ENCODE measurements at places on chromosomes 7 and 10.

DNA sequence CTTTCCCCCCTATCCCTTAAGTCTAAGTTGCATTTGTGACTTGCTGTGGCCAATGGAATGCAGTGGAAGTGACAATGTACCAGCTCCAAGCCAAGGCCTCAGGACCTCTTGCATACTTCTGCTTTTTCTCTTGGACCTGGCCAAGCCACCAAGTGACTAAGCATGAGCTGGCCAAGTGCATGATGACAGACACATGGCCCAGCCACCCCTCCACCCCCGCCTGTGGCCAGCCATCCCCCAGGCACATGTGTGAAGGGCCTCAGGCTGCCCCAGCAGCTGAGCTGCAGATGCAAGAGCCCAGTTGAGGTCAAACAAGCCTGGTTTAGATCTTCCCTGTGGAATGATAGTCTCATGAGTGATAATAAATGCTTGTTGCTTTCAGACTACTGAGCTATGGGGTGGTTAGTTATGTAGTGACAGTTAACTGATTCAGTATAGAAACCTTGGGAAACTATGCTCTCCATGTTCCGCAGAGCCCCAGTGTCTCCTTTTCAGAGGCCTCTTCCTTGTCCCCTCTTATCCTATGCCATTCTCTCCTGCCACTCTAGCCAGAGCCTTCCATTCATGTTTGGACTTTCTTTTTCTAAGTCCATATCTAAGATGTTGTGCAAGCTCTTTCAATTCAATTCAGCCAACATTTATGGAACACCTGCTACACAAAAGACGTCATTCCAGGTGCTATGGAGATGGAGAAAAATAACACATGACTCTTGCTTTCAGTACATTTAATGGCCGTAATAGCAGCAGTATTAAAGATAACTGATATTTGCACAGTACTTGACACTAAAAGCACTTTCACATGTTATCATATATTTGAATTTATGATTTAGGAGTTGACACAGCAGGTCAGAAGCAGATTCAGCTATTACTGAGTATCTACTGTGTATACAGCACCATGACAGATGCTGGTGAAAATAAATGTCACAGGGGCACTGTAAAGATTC is 55.5 kb upstream of the LOXL4 start:
- no peak for DNase-seq

GRCh38 chr7:68857571-68857970 is 740.7 kb upstream of the AUTS2 start:
- DNase-seq = no peak

DNA sequence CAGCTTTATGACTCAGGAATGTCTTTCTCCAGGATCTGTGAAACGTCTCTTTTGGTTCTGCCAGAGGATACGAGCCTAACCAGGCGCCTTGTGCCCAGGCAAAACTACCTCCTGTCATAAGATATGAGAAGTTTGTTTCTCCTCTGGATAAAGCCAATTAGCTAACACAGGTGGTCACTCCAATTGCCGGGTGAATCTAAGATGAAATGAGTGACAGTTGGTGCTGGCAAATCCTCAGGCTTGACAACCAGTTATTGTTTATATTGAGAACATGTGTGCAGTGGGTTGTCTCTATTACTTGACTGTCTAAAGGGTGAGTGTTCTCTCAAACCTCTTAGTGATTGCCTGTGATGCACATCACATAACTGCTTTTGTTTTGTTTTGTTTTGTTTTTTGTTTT is 449.1 kb downstream of the XPNPEP1 start:
- DNase-seq = no peak

- no peak for DNase-seq
Measured at GRCh38 chr10:74976565-74976964, 134.9 kb upstream of the SAMD8 start.

- peak; percentile 3 for DNase-seq
Measured at GRCh38 chr10:112446055-112446854, 459 bp downstream of the ZDHHC6 start.

- DNase-seq = no peak
Measured at GRCh38 chr7:5554287-5554610, 130.6 kb upstream of the TNRC18 start.

- DNase-seq = peak; percentile 13
Measured at GRCh38 chr7:149027055-149027454, 1.2 kb downstream of the PDIA4 start.

GRCh38 chr10:124971276-124971675 is 29.4 kb downstream of the ZRANB1 start:
- DNase-seq = no peak

DNA sequence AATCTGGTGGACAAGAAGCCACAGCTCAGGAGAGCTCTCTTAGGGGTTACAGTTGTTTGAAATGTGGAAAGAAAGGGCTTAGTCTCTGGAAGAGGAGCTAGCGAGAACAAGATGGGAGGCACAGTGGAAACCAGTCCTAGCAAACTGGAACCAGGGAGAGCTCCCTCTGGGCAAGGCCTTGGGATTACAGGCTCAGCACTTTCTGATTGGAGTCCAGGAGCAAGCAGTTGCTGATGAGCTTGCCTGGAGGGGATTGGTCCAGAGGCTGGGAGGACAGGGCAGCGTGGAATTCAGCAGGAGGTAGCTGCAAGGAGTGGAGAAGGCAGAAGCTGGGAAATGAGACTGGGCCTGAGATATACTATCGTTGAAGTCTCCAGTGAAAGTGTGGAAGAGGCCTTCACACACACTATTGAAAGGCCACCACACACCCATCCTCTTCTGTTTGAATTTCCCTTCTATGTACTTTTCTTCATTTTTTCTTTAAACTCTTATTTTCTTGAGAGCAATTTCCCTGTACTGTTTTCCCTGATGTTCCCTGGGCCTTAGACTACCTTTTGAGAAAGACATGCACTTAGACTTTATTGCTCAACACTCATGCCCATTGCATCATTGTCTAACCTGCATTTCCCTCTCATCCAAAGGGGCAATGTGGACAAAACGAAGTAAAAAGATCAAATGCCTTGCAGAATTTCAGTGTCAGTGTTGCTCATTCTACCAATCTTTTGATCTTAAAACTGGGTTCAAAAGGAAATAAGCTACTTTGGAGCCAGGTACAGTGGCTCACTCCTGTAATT is 57.8 kb upstream of the LANCL2 start:
- DNase-seq = no peak

- no peak for DNase-seq
Measured at GRCh38 chr7:69845721-69846495, 247.6 kb downstream of the AUTS2 start.

- DNase-seq = no peak
Measured at GRCh38 chr10:122379041-122379440, 4.5 kb downstream of the PLEKHA1 start.

DNA sequence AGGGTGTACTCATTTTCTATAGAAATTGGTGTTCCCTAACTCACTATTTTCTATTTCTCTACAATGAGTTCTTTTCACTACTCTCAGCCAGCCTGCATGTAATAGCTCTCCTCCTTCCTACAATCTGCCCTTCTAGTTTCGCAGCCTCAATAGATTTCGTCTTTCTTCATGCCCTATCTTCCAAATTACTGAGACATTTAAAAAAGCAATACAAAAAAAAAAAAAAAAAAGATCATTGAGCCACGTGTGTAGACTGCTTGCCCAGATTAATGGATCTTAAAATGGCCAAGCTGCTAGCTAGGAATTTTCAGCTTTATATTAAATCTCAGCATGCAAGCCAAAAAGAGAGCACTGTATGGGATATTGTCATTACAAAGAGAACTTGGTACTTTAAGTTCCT is 55.5 kb downstream of the ZNF277 start:
- no peak for DNase-seq

GRCh38 chr7:32047075-32047474 is 23.1 kb downstream of the PDE1C start:
- DNase-seq = no peak

- no peak for DNase-seq
Measured at GRCh38 chr7:37028909-37029440, 304.7 kb upstream of the AOAH start.

GRCh38 chr7:47326808-47327207 is 255.1 kb downstream of the TNS3 start:
- DNase-seq = no peak

GRCh38 chr10:97207756-97208346 is 22.1 kb upstream of the SLIT1 start:
- DNase-seq = no peak

DNA sequence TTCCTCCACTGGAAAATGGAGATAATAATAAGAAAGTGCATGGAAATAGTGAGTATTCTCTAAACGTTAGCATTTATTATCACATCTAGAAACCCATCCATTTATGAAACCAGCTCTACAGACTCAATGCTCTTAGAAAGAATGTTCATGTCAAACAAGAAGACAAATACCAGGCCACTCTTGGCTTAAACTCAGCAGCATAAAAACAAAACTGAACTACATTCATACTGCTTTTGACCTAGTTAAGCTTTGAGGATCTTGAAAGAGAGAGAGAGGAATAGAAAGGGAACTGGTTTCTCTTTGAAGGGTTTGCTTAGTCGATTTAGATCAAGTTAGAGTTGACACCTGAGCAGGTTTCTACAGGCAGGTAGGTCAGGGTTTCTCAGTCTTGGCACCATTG is 332.9 kb upstream of the PRKCQ start:
- DNase-seq = no peak

DNA sequence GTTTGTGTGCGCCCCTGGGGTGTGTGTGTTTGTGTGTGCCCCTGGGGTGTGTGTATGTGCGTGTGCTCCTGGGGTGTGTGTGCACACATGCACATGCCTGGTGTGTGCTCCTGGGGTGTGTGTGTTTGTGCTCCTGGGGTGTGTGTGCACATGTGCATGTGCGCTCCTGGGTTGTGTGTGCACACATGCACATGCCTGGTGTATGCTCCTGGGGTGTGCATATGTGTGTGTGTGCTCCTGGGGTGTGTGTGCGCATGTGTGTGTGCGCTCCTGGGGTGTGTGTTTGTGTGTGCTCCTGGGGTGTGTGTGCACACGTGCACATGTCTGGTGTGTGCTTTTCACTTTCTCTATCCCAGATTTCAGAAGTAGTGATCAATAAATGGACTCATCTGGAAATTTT is 321.0 kb downstream of the WDR37 start:
- no peak for DNase-seq

DNA sequence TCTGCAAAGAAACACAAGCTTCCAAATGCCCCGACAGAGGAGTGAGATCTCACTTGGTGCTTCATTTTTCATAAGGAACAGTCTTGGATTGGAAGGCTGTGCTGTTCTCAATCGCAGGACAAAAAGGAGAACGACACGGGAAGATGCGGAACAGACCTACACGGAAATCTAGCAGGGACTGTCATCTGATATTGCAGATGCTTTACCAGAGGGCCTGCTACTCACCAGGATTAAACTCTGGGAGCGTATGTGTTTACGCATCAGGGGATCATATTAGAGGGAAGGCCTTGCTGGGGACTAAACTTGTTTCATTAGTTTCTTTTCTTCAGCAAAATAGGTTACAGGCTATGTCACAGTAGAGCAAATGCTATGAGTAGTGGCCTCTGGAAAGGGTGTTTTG is 82.8 kb upstream of the EEPD1 start:
- DNase-seq = no peak

- no peak for DNase-seq
Measured at GRCh38 chr7:48207155-48207675, 36.0 kb downstream of the ABCA13 start.

DNA sequence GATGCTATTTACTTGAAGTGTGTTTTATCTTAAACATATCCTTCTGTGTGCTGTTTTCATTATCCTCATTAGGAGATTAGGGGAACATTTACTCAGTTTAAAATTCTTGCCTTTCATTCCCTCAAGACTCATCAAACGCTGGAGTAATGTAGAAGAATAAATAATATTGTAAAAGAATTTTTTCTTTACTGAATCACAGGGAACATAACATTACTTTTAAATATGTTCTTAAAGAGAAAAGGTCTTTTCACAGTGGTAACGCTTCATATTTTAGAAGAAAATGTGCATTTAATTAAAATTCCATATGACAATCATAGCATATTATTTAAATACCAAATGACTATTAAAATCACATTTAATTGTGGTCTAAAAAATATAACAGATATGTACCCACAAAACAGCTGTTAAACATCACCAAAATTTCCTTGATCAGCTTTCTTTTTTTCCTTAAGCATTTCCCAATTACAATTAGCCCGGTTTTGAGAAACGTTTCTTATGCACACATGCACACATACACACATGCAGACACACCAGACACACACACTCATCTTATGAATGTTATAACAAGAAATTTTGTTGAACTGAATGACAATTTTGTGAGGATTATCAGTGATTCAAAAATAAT is 102.0 kb upstream of the GLI3 start:
- no peak for DNase-seq

DNA sequence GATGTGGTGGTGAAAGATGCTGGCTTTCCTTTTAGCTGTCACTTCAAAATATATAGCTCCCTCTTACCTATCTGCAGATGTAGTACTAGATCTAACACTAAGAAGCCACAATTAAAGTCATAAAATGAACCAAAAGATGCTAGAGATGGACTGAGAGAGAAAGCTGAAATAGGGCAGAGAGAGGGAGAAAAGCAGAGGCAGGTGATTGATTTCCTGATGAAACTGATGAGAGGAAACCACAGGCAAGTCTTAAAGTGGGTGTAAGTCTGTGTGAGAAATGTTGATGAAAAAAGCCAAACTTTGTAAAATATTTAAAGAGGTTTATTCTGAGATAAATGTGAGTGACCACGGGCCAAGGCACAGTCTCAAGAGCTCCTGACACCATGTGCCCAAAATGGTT is 194.3 kb upstream of the MBL2 start:
- no peak for DNase-seq

- DNase-seq = no peak
Measured at GRCh38 chr7:156178214-156178613, 366.0 kb upstream of the SHH start.

DNA sequence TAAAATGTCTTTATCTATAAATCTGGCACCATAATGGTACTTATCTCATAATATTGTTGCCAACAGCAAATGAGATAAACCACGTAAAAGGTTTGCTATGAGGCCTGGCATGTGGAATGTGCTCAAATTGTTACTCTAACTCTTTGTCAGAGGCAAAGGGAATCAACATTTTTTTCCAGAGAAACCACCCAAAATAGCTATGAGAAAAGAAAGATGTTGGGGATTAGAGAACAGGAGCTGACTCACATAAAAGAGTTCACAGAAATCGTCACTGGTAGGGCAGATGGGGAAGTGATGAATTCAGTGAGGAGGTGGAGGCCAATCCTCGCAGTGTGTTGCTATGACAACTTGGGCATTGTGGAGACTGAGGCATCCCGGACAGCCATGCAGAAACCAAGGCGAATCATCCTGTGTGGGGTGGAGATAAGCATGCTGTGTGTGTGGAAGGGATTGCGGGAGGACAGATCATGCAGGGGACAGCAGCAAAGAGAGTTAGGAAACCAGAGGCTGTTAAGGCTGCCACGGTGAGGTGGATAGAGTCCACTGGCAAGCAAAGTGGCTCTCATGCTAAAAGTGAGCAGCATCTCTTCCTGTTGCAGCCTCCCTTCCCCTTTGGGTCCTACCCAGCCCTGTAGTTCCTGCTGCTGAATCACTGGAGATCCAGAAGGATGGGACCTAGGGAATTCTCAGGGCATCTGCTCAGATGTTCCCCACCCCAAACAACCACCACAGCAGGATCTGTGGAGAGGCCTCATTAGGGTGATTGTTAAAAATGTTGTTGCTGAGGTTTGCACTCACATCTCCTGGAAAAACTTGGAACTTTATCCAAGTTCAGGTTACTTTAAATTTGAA is 103.9 kb downstream of the CUBN start:
- peak; percentile 82 for DNase-seq

GRCh38 chr7:43441231-43442130 is 141.4 kb upstream of the STK17A start:
- no peak for DNase-seq

- DNase-seq = no peak
Measured at GRCh38 chr10:3201796-3202195, 29.2 kb upstream of the PITRM1 start.

- no peak for DNase-seq
Measured at GRCh38 chr7:71216211-71216610, 84.3 kb downstream of the GALNT17 start.
